SJSA1 (cell line): ENCODE measurements at places on chromosomes 5 and 9.

DNA sequence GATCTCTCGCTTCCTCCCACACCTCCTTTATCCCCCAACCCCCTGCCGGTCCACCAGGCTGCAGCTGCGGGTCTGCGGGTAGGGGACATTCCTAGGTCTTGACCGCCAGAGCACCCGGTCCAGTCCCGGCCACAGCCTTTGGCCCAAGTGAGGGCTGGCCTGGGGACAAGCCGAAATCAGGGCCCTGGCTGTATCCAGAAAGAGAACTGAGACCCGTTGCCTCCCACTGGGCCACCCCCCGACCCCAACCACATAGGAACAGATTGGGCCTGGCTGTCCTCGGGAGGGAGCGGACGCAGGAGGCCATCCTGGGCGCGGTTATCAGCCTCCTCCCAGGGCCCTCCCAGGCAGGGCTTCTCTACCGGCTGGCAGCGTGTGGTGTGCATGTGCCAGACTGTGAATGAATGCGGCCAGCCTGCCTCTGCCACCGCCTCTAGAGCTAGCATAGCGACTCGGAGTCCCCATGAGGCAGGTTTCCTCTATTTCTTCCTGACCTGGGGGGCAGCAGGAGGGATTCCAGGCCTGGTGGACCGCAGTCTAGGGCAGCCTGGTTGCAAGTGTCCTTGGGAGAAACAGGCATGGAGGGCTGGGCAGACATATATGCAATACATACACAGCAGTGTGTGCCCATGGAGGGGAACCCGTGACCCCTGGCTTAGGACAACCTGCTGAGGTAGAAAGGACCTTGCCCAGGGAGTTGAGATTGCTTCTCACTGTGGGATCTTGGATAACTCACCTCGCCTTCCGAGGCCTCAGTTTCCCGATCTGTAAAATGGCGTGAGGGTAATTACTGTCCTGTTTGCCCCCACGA, 1.2 kb downstream of the N4BP3 start:
- DNase-seq: peak; percentile 44

DNA sequence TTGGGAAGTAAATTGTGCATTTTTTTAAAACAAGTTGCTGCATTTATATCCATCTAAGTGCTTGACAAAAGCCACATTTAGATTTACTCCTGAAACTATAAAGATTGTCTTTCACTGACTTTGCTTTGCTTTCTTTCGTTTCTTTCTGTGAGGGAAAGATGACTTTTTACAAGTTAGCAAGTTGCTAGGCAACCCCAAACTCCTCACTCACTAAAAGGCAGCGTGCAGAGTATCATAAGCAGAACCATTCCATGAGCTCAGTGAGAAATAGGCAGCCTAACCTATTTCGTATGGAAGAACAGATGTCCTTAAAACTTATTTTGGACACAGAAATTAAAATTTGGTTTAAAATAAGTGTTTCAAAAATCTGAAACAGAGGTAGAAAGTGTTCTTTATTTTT, 29.0 kb downstream of the KLF9 start:
- DNase-seq: no peak

DNA sequence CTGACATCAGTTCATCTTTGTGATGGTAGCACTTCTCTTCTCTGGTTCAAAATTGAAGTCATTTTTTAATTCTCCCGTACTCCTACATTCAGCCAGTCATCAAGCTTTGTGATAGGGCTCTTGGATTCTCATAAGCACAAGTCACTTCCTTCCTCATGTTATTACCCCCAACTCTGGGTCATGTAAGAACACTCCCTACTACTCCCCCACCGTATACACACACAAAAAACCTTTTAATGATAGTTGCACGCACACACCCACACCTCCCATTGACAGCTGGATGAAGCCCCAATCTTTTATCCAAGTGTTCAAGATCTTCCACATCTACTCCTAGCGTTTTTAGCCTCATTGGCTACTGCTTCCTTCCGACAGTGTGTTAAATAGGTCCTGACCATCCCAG, 16.8 kb downstream of the KDM3B start:
- DNase-seq: no peak

DNA sequence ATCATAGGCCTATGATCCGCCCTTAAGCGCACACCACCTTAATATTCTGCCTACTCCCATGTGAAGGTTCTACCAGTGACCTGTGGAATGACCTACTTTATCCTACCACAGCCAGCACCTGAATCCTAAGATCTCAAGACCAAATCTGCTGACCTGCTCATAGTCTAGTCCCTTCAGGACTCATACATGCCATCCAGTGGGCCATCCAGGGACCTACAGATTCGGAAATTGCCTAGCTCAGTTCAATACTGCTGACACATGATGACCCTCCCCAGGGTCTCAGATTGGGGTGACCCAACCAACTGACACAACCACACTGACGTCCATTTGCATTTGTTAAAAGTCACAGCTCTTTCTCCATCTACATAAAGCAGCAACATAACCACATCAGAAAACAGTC, 443.8 kb upstream of the ST8SIA4 start:
- no peak for DNase-seq

GRCh38 chr5:178434016-178434761, 156.0 kb downstream of the COL23A1 start:
- peak; percentile 44 for DNase-seq

DNA sequence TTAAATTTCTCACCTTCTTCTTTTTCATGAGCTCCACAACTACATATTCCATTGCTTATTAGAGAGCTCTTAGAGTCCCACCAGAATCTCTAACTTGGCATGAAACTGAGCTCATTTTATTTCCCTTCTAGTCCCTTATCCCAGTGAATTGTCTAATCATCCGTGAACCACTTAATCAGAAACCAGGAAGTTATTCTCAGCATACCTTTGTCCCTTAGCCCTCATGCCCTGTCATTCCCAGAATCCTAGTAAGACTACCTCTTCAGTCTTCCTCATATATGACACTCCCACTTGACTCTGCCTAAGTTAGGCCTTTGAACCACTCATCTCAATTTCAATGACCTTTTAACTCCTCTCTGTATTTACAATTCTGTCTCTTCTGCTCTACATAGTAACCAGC, 93.0 kb upstream of the PAPPA start:
- DNase-seq: no peak

DNA sequence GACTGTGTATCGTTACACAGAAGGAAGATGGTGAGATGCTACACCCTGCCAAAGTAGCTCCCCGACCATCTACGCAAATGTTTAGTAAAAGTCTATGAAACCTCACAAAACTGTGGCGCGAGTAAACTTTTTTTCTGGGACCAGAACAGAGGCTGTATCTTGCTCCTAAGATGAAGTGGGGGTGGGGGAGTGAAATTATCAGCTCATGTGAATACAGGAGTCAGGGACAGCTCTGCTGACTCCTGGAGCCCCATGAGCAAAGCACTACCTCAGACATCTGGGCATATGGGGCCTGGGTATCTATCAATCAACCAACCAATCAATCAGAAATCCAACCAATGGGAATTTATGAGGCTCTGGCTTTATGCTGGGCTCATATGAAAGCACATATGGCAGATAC, 138.6 kb upstream of the RANBP3L start:
- no peak for DNase-seq

DNA sequence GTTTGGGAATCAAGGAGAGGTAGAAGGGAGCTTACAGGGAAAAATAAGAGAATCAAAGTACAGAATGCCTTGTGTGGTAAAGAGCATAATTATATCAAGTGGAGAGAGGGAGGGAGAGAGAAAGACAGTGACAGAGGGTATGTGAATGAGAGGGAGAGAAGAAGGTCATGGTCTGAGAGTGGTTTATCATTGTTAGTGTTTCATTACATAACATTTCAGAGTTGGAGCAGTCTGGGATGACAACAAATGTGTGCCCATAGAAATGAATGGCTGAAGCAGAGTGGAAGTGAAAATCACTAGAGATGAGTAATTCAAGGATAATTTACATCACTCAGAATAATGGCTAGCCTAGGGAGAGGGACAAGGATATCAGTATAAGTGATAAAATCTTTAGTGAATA, 799.2 kb downstream of the TLE1 start:
- peak; percentile 23 for DNase-seq

- peak; percentile 35 for DNase-seq
Observed at GRCh38 chr5:59798862-59799667, 94.5 kb downstream of the PDE4D start.

DNA sequence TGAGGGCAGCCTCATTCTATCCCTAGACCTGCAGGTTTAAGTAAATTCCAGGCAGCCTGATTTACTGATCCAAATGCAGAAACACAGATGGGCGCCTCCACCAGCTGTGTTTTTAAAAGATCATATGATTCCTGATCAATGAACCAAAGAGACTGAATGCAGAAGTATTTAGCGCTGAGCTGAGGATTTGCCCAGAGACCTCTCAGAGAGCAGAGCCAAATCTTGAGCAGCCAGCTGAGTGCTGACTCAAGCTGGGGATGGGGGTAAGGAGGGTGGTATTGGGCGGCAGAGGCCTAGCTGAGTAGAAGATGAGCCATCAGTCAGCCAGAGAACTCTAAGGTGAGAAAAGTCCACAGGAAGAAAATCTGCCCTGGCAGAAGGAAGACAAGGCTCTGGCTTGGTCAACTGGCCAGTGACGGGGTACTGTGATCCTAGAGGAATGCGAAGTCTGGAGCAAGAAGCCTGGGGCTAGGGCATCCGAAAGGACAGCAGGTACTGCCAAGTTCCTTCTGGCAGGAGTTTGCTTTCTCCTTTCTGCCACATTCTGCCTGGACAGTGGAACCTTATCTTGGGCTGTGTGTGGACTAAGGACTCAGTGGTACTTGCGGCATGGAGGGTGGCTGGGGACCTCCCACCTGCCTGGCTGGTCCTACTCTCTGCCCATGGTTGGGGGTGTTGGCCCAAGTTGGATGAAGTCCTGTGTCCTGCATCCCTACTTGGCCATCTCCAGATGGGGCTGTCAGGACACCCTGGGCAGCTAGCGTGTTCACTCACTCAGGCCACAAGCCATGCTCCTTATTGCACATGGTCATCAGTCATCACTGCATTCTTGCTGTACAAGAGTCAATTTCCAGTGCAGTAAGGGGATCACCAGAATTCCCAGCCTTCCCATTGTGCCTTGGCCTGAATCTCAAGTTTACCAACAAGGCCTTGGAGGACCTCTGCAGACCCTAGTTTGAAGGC, 34.5 kb upstream of the CDKN2AIPNL start:
- no peak for DNase-seq

- no peak for DNase-seq
Observed at GRCh38 chr9:87503927-87504326, 6.3 kb downstream of the DAPK1 start.

GRCh38 chr5:39107350-39107749, 33.2 kb upstream of the RICTOR start:
- DNase-seq: no peak

- no peak for DNase-seq
Observed at GRCh38 chr9:19512103-19512832, 103.5 kb downstream of the ACER2 start.

- DNase-seq: no peak
Observed at GRCh38 chr9:131045300-131046092, 36.5 kb downstream of the LAMC3 start.

DNA sequence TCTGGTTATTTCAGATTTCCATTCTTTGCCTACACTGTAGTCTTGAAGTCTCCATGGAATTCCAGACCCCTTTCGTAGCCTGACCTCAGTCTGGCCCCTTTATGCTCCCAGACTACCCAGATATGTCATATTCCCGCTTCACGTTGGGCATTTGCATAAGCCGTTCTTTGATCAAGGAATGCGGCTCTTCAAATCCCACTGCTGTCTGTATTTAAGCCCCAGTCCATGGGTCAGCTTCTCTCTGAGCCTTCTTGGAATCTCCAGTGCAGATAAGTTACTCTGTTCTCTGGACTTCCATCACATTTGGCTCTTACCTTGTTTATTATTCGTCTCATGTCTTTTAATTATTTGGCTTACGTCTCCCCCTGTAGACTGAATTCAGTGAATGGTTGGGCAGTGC, 97.4 kb downstream of the PARP8 start:
- DNase-seq: no peak

DNA sequence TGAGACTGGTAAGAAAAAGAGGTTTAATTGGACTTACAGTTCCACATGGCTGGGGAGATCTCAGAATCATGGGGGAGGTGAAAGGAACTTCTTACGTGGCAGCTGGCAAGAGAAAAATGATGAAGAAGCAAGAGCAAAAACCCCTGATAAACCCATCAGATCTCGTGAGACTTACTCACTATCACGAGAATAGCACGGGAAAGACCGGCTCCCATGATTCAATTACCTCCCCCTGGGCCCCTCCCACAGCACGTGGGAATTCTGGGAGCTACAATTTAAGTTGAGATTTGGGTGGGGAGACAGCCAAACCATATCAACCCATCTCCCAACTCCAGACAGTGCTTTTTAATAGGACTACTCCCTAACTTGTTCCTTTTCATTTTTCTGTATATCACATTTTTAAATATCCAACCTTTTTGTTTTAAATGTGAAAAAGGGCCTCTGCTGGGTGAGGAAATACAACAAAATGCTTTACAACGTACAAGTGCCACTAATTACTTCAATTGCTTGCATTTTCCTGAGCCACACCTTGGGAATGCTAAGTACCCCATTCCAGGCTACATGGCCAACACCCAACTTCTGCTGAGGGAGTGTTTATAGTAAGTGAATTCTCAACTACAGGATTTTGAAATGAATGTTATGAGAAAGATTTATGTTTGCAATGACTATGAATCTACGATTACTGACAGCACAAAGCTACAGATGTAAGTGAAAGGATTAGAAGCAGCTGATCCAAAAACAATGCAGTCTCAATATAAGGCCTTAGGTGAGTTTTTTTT, 294.1 kb upstream of the CD180 start:
- DNase-seq: no peak

DNA sequence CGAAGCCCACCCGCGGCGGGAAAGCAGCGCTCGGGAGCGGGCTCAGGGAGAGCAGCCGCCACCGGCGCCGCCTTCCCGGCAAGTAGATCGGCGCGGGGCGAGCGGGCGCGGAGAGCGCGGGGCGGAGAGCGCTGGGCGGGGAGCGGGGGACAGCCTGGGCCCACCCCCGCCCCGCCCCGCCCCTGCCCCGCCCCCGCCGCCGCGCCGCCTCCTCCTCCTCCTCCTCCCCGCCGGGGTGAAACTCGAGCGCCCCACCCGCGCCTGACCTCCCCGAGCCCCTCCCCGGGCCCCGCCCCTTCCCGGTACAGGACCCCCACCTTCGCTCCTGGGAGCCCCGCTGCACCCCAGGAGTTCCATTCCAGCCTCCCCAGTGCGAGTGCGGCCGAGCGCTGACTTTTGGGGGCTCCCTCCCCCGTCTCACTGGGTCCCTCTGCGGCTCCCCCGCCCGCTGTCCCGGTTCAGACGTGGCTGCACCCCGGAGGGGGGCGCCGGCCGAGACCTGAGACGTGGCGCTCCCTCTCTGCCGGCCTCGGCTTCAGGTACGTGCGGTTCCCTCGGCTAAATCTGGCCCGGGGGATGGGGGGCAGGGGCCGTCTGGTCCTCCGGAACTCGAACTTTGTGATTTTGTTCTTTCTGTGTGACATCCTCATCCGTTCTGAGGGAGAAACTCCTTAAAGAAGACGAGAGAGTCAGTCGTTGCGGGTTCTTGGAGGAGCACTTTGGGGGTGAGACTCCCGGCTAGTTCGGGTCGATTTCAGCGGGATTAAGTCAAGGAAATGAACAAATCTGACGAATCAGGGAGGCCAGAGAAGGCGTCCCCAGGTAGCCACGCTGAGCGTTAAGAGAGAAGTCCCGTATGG, at the start of gene SEMA5A:
Gene SEMA5A, minus strand, starts transcription at position 84 of the 860 bp plus-strand sequence. CDS start 166,129 bp downstream, outside the sequence.
- DNase-seq: peak; percentile 79

- DNase-seq: no peak
Observed at GRCh38 chr9:103942651-103943050, 151.5 kb upstream of the SMC2 start.

- DNase-seq: no peak
Observed at GRCh38 chr5:37892586-37892985, 52.7 kb upstream of the GDNF start.

- no peak for DNase-seq
Observed at GRCh38 chr9:121818841-121819427, 167.5 kb downstream of the DAB2IP start.

- DNase-seq: no peak
Observed at GRCh38 chr5:978054-978453, 30.5 kb upstream of the NKD2 start.
